ENCODE measurements at places on chromosomes 4 and X.

DNA sequence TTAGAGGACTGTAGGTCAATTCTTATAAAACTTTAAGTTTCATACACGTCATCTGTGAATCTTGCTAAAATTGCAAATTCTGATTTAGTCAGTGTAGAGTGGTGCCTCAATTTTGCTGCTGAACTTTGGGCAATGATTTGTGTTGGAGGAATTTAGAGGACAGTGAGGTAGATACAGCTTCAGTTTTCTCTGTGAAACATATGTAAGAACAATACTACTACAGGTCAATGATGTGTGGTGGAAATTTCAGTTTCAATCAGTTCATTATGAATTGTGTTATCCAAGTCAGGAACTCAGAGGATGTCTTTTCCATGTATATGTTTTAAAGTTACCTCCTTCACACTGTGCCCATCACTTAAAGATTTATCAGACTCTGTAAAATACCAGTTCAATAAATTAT lies 1597.8 kb upstream of the PCDH10 start:
- no peaks in the 10 kb centered on the region for H3K4me1 ChIP-seq
- H3K27me3 ChIP-seq: no peaks in the 10 kb centered on the region
- no peak overlapping the region for H3K27ac ChIP-seq
- H3K36me3 ChIP-seq: no peaks in the 10 kb centered on the region
- no peak for DNase-seq

- H3K27me3 ChIP-seq: no peaks in the 10 kb centered on the region
- H3K27ac ChIP-seq: peak overlapping the region; percentile 92
- H3K4me1 ChIP-seq: no peaks in the 10 kb centered on the region
- no peak for DNase-seq
- H3K36me3 ChIP-seq: no peaks in the 10 kb centered on the region
Observed at GRCh38 chrX:155071694-155072280, 479 bp downstream of the BRCC3 start.

- no peaks in the 10 kb centered on the region for H3K36me3 ChIP-seq
- H3K27ac ChIP-seq: no peak overlapping the region
- H3K4me3 ChIP-seq: no peak overlapping the region
- no peaks in the 10 kb centered on the region for H3K27me3 ChIP-seq
- DNase-seq: no peak
Observed at GRCh38 chrX:108285356-108285755, 152.9 kb downstream of the COL4A6 start.

DNA sequence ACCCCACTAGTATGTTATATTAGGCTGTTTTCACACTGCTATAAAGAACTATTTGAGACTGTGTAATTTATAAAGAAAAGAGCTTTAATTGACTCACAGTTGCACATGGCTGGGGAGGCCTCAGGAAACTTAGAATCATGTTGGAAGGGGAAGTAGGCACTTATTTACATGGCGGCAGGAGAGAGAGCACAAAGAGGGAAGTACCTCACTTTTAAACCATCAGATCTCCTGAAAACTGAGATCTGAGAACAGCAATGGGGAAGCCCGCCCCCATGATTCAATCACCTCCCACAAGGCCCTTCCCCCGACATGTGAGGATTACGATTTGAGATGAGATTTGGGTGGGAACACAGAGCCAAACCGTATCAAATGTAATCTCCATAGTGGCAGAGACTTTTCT lies 45.4 kb upstream of the XK start:
- no peaks in the 10 kb centered on the region for H3K27me3 ChIP-seq
- no peaks in the 10 kb centered on the region for H3K4me1 ChIP-seq
- DNase-seq: no peak
- no peak overlapping the region for H3K4me3 ChIP-seq
- no peak overlapping the region for H3K27ac ChIP-seq
- H3K36me3 ChIP-seq: no peaks in the 10 kb centered on the region

DNA sequence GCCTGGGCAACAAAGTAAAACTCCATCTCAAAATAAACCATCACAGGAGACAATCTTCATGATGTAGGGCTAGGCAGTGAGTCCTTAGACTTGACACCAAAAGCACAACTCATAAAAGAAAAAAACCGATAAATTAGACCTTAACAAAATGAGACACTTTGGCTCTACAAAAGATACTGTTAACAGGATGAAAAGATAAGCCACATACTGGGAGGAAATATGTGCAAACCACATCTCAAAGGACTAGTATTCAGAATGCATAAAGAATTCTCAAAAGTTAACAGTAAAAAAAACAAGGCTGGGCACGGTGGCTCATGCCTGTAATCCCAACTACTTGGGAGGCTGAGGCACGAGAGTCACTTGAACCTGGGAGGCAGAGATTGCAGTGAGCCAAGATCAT lies 13.2 kb downstream of the EFHC2 start:
- no peak overlapping the region for H3K4me3 ChIP-seq
- H3K27me3 ChIP-seq: no peaks in the 10 kb centered on the region
- no peak overlapping the region for H3K27ac ChIP-seq
- no peaks in the 10 kb centered on the region for H3K4me1 ChIP-seq
- no peak for DNase-seq

GRCh38 chr4:82104578-82104977 lies 269.2 kb downstream of the HNRNPD start:
- no peaks in the 10 kb centered on the region for H3K36me3 ChIP-seq
- no peaks in the 10 kb centered on the region for H3K4me1 ChIP-seq
- DNase-seq: no peak

GRCh38 chr4:149534779-149535178 lies 280.9 kb downstream of the IQCM start:
- no peaks in the 10 kb centered on the region for H3K4me1 ChIP-seq
- no peak overlapping the region for H3K4me3 ChIP-seq
- no peaks in the 10 kb centered on the region for H3K27me3 ChIP-seq
- H3K27ac ChIP-seq: no peak overlapping the region
- no peak for DNase-seq
- H3K36me3 ChIP-seq: no peaks in the 10 kb centered on the region

DNA sequence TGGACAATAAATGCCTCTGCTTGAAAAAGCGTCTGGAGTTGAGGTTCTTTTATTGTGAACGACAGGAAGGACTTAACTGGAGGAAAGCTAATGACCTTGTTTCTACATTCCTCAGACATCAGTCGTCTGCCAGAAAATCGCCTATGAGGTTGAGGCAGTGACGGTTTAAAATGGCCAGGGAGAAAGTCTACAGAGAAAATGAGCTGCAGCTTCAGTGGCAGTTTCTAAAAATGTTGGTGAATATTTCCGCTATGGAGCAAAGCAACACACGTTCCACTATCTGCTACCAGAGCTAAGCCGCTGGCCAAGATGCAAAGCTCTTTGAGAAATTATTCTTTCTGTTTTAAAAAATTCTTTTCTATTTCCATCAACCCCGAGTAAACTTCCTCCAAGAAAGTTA lies 116.9 kb upstream of the GALNT7 start:
- DNase-seq: no peak
- peak overlapping the region; percentile 10 for H3K27ac ChIP-seq
- H3K4me1 ChIP-seq: no peaks in the 10 kb centered on the region
- no peaks in the 10 kb centered on the region for H3K27me3 ChIP-seq
- H3K4me3 ChIP-seq: peak overlapping the region; percentile 22
- no peaks in the 10 kb centered on the region for H3K36me3 ChIP-seq

- no peak overlapping the region for H3K27ac ChIP-seq
- no peak for DNase-seq
- no peaks in the 10 kb centered on the region for H3K36me3 ChIP-seq
- H3K27me3 ChIP-seq: no peaks in the 10 kb centered on the region
- no peaks in the 10 kb centered on the region for H3K4me1 ChIP-seq
- no peak overlapping the region for H3K4me3 ChIP-seq
Observed at GRCh38 chrX:57752866-57753265, 72.8 kb upstream of the NLRP2B start.

GRCh38 chr4:173488656-173489055 lies 41.4 kb downstream of the HAND2 start:
- H3K4me1 ChIP-seq: no peaks in the 10 kb centered on the region
- H3K4me3 ChIP-seq: no peak overlapping the region
- no peak overlapping the region for H3K27ac ChIP-seq
- no peaks in the 10 kb centered on the region for H3K27me3 ChIP-seq

DNA sequence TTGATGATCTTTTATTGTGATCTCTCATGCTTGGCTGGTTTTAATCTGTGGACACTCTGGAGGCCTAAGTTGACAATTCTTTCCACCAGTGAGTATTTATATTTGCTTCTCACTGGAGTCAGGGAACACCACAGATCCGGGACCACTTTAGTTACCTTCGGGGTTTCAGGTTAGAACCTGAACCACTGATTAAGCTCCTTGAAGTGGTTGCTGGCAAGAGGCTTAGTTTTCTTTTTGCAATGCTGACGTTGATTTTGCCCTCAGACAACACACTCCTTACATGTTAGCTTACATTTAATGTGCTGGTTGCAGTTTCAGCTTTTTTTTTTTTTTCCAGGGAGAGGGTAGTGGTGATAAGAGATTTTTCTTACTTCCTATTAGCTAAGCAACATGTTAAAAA lies 10.5 kb upstream of the ZNF330 start:
- H3K4me3 ChIP-seq: no peak overlapping the region
- no peaks in the 10 kb centered on the region for H3K4me1 ChIP-seq
- H3K27me3 ChIP-seq: no peaks in the 10 kb centered on the region
- no peaks in the 10 kb centered on the region for H3K36me3 ChIP-seq
- no peak for DNase-seq

DNA sequence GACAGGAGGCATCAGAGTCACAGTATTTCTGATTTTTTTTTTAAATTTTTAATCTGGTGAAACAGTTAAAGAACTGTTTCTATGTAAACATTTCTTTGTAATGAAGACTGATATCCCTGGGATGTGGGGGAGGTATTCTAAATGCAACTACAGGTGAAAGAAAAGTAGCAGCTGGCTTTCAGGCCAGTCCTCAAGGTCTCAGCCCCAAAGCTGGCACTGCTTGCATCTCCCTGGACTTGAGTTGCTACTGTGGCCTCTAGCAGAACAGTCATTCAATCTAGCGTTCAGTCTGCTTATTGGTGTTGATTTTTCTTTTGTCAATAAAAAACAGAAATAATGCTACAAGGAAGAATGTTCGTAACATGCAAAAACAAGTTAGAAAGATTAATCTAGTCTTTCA lies 4.9 kb downstream of the MBNL3 start:
- H3K4me1 ChIP-seq: peaks cover 24% of the 10 kb centered on the region
- peaks cover 3% of the 10 kb centered on the region for H3K27me3 ChIP-seq
- H3K36me3 ChIP-seq: no peaks in the 10 kb centered on the region
- no peak overlapping the region for H3K27ac ChIP-seq
- H3K4me3 ChIP-seq: no peak overlapping the region

DNA sequence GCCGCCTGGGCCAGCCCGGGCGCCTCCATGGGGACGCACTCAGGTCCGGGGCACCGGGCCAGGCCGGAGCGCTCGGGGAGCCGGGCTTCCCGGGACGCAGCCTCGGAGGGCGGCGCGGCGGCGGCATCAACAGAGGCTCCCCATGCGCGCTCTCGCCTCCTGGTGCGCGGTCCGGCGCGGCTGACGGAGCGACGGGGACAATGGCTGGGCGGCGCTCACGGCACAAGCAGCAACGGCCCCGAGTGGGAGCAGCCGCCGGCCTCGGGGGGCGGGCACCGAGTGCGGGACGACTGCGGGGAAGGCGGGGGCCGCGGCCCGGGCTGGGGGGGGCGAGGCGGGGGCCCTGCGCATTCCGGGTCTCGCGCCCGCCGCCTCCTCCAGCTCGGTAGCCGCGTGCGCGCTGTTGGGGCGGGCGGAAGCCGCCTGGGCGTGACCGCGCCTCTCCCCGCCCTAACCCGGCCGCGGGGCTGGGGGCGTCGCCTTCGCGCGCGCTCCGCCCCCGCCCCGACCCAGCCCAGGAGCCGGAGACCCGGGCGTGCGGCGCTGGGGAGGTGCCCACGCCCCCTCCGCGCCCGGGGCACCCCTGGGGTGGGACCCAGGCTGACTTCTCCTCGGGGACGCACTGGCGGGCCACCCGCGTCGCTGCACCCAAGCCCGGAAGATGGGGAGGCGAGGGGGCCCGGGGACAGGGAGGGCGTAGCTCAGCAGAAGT lies at the start of gene PRKX:
PRKX (minus strand) TSS at position 425 of the 712 bp plus-strand sequence; CDS start at position 29, 396 bp downstream.
- H3K4me3 ChIP-seq: peak within 1 kb of the TSS; percentile 62
- H3K27me3 ChIP-seq: no peaks in the 10 kb centered on the region
- no peaks in the 10 kb centered on the region for H3K4me1 ChIP-seq

GRCh38 chrX:1239681-1240142 lies 27.3 kb upstream of the CRLF2 start:
- no peak overlapping the region for H3K27ac ChIP-seq
- H3K4me1 ChIP-seq: no peaks in the 10 kb centered on the region
- no peaks in the 10 kb centered on the region for H3K27me3 ChIP-seq
- no peaks in the 10 kb centered on the region for H3K36me3 ChIP-seq
- peak; percentile 43 for DNase-seq
- H3K4me3 ChIP-seq: no peak overlapping the region

GRCh38 chr4:76108467-76109181 lies 34.1 kb downstream of the ART3 start:
- H3K27ac ChIP-seq: no peak overlapping the region
- no peak for DNase-seq
- no peaks in the 10 kb centered on the region for H3K36me3 ChIP-seq
- H3K4me3 ChIP-seq: no peak overlapping the region
- H3K4me1 ChIP-seq: no peaks in the 10 kb centered on the region
- H3K27me3 ChIP-seq: no peaks in the 10 kb centered on the region

GRCh38 chr4:184792334-184792733 lies 33.4 kb downstream of the ACSL1 start:
- no peak for DNase-seq
- H3K27ac ChIP-seq: peak overlapping the region; percentile 73
- peaks cover 6% of the 10 kb centered on the region for H3K4me1 ChIP-seq
- no peaks in the 10 kb centered on the region for H3K36me3 ChIP-seq
- H3K27me3 ChIP-seq: no peaks in the 10 kb centered on the region

DNA sequence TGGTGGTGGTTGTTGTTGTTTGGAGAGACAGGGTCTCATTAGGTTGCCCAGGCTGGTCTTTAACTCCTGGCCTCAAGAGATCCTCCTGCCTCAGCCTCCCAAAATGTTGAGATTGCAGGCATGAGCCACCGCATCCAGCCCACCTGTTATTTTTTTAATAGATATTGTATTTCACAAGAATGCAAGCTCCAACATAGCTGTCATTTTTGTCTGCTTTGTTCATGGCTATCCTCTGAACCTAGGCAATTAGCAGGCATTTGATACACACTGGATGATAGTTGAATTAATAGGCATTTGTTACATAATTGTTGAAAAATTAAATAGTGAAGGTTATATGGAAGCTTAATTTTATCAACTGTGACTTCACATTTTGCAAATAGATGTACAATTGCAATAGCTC lies 64.7 kb downstream of the BANK1 start:
- no peaks in the 10 kb centered on the region for H3K27me3 ChIP-seq
- no peak for DNase-seq
- no peaks in the 10 kb centered on the region for H3K36me3 ChIP-seq
- H3K4me1 ChIP-seq: peaks cover 5% of the 10 kb centered on the region

Data from tibial nerve (tissue), 4 donors.